ENCODE measurements at places on chromosomes 12 and 14.

- no peak for DNase-seq
These were observed 52.5 kb upstream of the DDX11 start for GRCh38 chr12:31021181-31021580.

DNA sequence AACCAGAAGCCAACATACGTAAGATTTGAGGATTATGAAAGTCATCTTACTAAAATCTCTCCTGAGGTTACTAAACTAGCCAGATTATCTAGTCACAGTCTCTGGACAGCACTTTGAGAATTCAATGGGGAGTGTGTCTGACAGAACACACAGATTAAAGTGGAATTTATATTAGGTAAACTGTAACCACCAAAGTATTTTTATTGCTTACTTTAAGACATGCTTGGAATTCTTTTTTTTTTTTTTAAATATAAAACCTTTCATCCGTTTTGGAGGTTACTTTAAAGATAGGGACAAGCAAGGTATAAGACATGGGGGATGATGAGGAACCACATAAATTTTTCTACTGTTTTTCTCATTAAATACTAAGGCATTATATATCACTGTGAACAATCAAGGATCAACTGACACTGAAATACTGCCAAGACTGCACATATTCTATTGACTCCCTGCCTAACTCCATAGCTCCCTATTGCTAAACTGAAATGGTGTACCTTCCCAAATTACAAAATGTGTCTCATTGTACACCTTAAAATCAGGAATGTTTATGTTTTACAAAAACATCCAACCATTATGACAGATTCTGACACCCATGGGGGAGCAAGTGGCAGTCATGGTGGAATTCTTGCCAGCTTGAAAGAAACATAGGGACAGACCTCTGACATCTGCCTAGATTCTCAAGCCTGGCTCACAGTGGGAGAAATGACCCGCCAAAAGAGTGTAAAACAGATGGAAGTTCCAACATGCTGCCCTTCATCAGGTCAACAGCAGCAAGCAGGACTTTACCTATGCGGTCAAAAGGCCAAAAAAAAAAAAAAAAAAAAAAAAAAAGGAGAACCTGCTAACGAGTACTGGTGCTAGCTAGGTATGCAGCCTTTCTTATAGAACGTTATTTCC, 239.3 kb downstream of the MED13L start:
- DNase-seq, result no peak

DNA sequence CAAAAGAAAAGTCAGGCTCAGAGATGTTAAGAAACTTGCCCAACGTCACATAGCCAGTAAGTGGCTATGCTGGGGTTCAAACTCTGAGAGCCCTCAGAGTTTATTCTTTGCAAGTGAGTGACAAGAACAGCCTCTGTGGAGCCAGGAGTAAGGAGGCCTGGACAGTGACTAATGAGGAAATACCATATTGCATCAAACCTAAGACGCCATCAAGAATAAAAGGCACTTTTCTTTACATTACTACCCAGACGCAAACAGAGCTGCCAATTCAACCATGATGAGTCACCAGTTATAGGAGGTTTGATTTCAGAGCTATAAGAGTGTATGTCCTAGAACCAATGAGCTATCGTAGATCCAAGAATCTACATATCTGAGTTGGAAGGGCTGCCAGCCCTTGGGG, 9.4 kb downstream of the TNFRSF1A start:
- no peak for DNase-seq

DNA sequence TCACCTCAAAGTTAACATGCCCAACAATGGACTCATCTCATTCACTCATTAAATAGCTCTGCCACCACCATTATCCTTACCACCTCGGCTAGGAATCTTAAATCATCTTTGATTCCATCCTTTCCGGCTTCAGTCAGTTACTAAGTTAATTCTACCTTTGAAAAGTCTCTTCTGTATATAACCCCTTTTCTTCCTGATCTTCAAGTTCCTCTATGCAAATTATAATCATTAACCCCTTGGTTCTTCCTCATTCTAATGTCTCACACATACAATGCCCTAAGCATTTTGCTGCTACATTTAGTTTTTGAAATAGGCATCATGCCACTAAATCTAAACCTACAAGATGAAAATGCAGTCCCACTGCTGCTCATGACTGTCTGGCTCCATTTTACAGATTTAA, 51.6 kb downstream of the ATP2B1 start:
- DNase-seq, result no peak

GRCh38 chr14:87468531-87468930, 524.5 kb downstream of the GALC start:
- DNase-seq, result no peak

GRCh38 chr12:94187361-94187760, 39.0 kb downstream of the PLXNC1 start:
- DNase-seq, result no peak

DNA sequence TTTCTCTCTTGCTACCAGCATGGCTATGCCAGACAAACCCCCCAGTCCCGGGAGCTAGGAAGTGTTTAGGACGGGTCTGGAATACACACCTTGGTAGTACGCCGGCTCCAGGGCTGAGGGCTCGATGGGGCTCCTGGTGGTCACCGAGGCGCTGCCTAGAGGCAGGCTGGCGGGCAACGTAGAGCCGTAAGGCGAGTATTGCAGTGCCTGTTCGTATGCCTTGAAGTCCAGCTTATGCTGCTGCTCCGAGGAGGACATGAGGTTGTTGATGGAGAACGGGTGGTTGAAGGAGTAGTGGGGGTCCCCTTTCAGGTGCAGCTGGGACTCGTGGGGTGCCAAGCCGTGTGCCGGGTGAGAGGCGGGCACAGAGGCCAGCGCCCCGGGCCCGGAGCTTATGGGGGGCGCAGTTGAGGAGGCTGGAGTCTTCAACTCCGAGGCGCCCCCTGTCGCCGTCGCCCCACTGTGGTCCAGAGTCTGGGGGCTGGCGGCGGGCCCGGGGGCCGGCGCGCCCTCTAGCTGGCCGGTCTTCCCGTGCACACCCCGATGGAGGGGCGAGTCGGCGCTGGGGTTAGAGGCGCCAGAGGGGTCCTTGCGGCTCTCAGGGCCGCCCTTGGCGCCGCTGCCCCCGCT, 3.6 kb downstream of the FOXA1 start:
- no peak for DNase-seq

GRCh38 chr14:105210266-105211025, 29.3 kb upstream of the NUDT14 start:
- DNase-seq, result no peak

DNA sequence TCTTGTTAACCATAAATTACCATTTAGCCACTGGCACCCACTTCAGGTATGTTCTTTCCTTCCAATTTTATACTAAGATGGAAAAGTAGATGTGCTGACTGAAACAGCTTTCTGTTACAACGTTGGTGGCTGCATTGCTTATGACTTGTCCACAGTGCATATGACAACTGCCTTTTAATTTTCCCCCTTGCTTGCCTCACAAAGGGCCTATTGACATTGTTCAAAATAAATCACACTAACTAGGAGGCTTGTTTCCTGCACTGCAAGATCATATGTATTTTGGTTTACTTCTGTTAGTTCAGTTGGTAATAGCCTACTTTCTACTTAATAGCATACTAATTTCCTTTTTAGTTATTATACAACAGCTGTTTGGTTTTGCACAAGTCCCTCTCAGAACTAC, 55.4 kb downstream of the SCAF11 start:
- DNase-seq, result no peak

- DNase-seq, result no peak
These were observed 8.0 kb downstream of the STXBP6 start for GRCh38 chr14:25041898-25042297.

DNA sequence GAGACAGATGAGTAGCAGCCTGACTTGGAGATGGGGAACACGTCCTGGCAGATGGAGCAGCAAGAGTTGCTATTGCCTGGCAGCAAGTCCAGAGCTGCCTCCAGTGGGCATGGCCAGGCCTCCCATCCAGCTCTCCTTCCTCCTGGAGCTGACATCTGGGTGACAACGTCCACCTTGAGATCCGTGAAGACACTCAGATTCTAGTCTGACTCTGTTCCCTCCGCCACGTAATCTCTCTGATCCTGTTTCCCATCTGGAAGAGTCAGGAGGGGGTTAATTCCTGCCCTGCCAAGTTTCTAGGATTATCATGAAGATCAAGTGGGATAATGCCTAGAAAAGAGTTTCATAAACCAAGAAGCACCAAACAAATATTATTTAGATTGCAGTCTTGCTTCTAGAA, 65.3 kb upstream of the FAM181A start:
- DNase-seq, result no peak

- no peak for DNase-seq
These were observed 24.6 kb downstream of the RPS6KA5 start for GRCh38 chr14:91035855-91036254.

DNA sequence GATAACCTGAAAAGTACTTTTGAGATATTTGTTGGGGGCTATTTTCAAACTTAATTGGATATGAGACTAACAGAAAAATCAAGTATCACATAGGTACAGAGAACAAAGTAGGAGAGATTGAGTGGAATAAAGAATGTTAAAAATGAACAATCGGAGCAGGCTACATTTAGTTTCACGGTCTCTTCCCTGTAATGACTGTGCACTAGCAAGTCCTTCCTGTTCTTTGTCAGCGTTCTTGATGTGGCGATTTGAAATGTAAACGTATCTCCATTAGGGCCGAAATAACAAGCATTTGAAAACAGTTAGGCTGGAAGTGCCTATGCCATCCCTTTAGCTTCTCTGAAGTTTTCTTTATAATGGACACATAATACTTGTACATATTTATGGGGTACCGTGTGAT, 31.0 kb downstream of the SLC25A29 start:
- no peak for DNase-seq

- no peak for DNase-seq
These were observed 13.4 kb downstream of the AGAP2 start for GRCh38 chr12:57724936-57725740.

DNA sequence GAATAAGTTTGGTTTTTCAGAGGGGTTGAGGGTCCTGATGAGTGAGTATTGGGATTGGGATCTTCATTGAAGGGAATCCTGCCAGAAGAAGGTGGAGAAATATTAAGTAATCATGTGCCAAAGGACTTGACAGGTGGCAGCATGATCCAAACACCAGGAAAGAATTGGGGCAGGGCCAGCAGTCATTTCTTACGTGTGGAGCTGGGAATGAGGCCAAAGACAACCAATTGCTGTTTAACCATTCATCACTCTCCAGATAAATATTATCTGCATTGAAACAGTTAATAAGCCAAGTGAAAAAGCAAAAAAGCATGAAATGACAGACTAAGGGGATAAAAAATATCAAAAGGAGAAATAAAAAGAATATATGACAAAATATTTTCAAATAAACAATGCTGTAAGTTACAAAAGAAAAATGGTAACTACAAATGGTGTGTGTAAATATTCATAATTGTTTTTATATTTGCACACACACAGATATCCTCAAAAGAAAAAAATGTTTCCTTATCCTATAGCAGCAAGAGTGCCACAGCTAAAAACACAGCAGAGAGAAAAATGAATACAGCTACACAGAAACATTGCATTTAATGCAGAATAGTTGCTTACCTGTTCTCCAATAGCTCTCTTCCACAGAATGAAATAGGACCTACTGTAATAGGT, 26.2 kb downstream of the C2CD5 start:
- DNase-seq, result no peak

GRCh38 chr14:32938719-32939253, at the start of gene NPAS3:
NPAS3 (plus strand) TSS chr14:32938879.
- DNase-seq, result no peak

GRCh38 chr14:103519043-103519836, 3.4 kb downstream of the CKB start:
- no peak for DNase-seq

- no peak for DNase-seq
These were observed 29.7 kb upstream of the REP15 start for GRCh38 chr12:27666510-27666909.

DNA sequence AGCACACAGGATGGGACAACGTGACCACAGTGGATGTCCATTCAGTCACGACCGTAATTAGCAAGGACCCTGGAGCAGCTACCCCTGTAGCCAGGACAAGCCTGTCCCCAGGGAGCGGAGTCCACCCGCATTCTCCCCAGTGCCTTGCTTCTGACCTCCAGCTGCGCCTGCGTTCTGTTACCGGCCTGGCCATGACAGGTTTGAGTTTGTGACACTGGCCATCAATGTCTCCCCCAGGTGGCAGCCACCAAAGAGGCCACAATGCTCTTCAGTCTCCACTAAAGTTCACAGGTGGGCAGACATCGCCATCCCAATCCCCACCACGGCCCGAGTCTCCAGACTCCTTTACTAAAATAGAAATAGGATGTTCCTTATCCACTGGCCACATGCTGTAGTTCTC, 96.7 kb downstream of the TMEM132D start:
- no peak for DNase-seq

- no peak for DNase-seq
These were observed 188.5 kb upstream of the TMEM132C start for GRCh38 chr12:128078301-128078971.

GRCh38 chr14:101334656-101335055, 226.6 kb upstream of the DIO3 start:
- DNase-seq, result no peak

- no peak for DNase-seq
These were observed at the start of gene NPC2 for GRCh38 chr14:74492776-74493342. NPC2 (minus strand) TSS chr14:74493305; CDS start chr14:74493274, 31 bp downstream.

DNA sequence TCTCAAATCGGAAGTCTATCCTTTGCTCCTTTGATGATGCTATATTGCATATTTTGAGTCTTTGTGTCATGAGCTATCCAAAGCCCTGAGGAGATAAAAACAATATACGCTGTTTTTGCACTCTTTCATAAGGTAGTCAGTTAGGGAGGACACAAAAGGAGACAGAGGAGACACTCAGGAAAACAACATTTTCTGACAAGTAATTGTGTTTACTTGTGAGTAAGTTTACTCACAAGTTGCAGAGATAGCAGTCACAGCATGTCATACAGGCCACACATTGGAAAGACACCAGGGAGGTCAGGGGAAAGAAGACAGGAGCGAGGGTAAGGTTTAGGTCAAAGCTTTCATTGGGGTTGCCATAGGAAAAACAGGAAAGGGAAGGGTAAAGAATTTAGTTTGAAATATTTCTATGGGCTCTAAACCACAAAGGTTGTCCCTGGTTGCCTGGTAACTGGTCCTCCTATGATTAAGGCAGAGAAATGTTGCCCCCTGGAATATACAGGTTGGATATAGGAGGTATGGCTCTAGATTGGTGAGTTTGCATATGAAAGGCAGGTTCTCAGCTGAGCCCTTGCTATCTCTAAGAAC, 7.4 kb upstream of the GABARAPL1 start:
- DNase-seq, result no peak

- no peak for DNase-seq
These were observed 212.4 kb downstream of the RASSF9 start for GRCh38 chr12:85623763-85624162.

- no peak for DNase-seq
These were observed 67.7 kb downstream of the BCL2L14 start for GRCh38 chr12:12138203-12139154.

- no peak for DNase-seq
These were observed 120.5 kb downstream of the TBC1D30 start for GRCh38 chr12:64944966-64945365.

Data from hippocampal formation (tissue), 2 donors.